ENCODE measurements at places on chromosomes 5 and 9.

DNA sequence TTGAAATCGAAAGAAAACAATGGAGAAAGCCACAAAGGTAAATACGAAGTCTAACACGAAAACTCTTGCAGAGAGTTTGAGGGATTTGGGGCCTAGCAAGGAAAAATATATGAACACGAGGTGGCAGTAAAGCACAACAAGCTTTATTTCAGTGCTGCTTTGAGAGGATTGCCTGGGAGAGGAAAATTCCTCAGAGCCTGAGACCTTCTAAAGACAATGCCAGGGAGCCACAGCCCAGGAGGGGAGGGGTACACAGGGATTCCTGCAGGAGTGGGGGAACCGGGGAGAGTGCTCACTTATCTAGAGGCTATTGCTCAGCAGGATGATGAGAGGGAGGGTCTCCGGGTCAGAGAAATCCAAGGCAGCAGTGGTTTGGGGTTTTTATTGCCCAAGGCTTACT is 134.9 kb upstream of the ADCY2 start:
- DNase-seq = no peak

GRCh38 chr5:56512313-56512996 is 279.3 kb upstream of the ANKRD55 start:
- DNase-seq = no peak

- DNase-seq = no peak
These were observed 6.7 kb upstream of the MTMR12 start for GRCh38 chr5:32319392-32319791.

DNA sequence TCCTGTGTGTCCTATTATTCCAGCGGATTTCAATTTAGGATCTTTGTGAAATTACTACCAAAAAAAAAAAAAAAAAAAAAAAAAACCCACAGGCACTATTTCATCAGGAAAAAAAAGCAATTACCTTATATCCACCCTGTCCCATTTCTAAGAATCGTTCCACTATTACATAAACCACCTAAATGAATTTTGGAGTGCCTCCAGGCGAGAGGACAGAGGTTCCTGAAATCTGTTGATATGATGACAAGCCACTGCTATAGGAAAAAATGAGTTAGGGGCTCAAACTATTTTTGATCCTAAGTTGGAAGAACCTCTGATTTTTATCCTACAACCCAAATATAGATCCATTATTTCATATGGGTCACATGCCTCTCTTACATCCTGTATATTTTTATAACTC is 177.9 kb downstream of the GNAQ start:
- DNase-seq = no peak

DNA sequence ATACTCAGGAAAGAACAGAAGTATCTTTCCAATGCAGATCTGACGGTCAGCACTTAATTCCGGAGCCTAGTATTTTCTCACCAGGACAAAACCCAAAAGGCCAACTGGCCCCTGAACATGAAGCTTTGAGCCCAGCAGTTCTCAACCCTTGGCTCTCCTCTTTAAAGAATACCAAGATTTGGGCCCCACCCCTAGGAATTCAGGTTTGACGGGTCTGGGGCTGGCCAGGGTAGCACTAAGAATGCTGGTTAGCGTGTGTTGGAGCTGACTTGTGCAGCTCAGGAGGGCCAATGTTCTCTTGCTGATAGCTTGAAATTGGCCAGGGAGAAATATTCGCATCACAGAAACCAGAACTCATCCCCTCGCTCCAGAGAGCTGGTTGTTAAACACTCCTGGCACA is 88.3 kb upstream of the PTCH1 start:
- no peak for DNase-seq

DNA sequence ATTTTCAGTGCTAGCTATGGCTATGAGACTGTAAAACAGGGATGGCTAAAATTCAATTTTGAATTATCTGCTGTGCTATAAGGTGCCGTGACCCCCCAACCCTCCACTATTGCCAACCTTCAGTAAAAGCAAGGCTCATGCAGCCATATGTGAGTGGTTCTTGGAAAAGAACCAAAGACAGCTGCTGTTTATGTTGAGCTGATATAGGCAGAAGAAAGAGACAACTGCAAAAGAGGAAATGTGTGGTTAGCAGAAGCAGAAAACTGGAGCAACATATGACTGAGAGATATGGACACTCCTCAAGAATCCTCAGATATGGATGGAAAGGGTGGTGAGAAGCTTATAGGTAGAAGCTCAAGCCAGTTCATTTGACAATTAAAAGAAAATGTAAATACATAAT is 200.3 kb downstream of the TLE1 start:
- DNase-seq = no peak

DNA sequence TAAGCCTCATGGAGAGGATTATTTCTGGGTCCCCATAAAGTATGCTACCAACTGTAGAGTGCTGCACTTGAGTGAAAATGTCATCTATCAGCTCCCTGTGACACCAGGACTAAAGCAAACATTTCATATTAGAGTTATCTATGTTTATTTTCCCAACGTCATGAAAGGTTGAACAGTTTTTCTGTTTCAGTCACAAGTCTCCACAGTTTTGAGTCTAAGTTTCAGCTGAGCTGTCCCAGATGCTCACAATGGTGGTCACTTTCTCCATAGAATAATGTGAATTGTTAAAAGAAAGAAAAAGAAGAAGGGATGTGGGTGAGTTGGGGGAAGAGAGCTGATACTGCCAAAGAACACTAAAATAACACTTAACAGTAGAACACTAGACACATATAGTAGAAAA is 126.3 kb upstream of the C9orf72 start:
- no peak for DNase-seq

DNA sequence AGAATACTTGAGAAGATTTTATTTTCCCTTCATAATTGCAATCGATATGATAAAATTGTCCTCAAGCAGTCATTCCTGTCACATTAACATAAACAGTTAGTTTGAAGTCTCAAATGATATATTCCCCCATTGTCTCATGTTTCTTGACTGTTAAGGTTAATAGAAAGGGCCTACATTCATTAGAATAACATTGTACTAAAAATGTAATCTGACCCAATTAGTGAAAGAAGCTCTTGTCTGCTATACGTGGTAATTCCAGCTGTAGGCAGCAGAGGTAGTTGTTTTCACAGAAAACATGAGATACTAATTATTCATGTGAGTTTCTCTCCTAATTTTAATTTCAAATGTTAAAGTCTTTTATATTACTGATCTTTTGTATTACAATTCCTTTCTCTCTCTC is 25.9 kb upstream of the AP3B1 start:
- DNase-seq = no peak

DNA sequence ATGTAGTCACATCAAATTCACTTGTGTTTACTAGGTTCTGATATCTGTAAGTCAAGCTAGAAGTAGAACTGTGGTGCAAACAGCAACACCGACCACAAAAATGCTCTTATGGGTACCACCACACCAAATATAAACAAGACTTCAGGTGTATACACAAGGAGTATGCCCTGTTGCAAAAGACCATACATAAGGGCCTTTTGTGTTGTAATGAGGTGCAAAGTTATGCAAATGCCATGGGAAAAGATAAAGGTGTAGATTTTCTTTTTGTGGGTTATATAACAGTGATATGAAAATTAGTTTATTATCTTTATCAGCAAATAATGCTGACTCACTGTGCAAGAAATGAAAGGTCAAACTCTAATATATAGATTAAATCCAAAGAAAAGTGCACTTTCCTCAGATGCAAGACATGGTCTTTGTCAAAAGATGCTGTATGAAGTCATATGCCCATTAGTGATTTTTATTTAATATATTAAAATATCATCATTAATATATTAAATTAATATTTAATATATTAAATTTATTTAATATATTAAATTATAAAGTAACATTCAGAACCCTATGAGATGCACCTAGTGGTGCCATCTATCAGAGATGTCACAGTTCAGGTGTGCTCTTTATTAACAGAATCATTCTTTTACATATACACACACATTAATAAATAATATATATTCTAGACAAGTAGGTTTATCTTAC is 26.7 kb upstream of the ALDH1A1 start:
- no peak for DNase-seq

- peak; percentile 83 for DNase-seq
These were observed 482.7 kb upstream of the CD180 start for GRCh38 chr5:67679184-67679841.

- no peak for DNase-seq
These were observed 10.3 kb upstream of the CARD19 start for GRCh38 chr9:93085676-93086075.

DNA sequence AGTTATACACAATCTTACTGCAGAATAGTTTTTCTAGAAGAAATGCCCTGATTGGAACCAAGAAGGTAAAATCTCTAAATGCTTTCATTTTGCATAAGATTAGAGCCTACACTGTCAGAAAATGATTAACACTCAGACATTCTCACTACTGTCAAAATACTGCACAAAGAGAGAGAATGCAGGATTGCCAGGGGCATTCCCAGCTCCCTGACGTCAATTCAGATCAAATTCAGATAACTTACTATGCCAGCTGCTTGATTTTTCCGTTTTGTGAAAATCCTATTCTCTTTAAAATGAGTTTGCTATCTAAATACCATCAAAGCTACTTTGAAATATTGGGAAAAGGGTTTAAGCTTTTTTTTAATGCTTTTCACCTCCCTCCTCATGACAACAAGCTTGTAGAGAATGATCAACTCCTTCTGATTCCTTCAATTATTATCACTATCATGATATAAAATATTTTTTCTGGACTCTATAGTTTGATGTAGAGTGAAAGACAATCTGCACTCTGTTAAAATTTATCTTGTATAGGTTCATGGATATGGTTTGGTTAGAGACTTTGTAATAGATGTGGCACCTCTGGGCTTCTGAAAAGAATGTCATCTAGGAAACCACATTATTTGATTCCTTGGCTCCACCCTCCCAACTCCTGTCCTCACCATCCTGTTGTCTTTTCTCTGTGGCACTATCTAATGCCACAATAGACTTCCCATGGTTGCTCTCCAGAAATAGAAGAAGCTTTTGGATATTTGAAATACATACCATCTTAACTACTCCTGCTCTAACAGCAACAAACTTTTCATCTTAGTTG is 407.7 kb downstream of the PDE4D start:
- no peak for DNase-seq

- DNase-seq = no peak
These were observed 395.2 kb upstream of the IRX4 start for GRCh38 chr5:2277886-2278285.

DNA sequence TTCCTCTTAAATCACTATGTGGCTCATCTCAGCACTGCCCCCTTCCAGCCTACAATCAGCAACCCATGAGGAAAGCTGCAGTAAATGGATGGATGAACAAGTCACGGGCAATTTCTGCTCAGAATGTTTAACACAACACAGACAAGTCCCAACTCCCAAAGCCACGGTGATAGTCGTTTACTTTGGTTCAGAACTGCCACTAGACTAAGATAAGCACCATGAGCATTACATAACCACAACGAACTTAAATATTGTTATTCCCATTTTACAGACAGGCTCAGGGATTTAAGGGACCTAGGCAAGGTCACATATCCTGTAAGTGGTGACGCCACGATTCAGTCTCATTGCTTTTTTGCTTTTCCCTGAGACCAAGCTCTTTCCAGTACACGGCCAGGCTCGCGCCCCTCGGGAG is 2.0 kb upstream of the SMIM27 start:
- no peak for DNase-seq

DNA sequence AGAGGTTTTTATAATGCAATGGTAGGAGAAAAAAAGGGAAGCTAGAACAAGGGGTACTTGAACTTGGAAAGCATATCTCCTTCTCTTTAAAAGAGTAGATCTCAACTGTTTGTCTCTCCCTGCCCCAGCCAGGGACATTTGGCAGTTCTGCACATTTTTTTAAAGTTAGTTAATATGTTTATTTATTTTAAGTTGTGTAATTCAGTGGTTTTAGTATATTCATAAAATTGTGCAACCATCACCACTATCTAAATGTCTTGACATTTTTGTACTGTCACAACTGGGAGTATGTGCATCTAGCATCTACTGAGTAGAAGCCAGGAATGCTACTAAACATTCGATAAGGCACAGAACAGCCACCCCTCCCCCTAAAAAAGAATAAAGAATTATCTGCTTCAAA is 103.5 kb upstream of the DPYSL3 start:
- no peak for DNase-seq

GRCh38 chr5:32190095-32190494 is 16.0 kb upstream of the GOLPH3 start:
- DNase-seq = no peak

DNA sequence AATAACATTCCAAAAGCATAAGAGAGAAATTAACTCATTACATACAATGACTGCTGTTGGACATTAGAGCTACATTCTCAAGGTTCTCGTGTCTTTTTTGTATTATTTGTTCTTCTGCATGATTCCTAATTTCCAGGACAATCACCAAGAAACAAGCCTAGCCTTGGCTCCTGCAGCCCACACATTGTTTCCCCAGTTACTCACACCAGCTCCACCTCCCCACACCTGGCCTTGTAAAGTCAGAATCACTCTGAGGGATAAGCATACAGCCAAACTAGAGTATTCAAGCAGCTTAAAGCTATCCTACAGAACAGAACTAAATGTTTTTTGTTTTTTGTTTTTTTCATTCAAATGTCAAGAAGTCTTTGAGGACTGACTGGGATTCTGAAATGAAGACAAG is 189.2 kb downstream of the HINT1 start:
- no peak for DNase-seq

DNA sequence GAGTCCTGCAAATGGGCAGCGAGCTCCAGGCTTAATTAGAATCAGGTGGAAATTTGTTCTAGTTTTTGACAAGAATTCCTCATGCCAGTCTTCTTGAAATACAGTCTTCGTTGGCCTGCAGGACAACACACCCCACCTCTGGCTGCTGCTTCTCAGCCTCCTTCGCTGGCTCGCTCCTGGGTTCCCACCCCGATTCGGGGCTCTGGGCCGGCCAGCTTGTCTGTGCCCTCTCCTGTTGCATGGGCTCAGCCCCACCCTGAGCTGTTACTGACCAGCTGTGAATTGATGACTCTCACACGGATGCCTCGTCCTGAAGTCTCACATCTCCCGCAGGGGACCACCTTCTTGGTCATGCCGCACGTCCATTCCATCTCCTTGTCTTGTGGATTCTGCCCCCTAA is 21.0 kb downstream of the PSD2 start:
- no peak for DNase-seq

GRCh38 chr9:20321423-20322082 is 300.7 kb downstream of the MLLT3 start:
- DNase-seq = no peak

GRCh38 chr5:362978-363765 is 41.7 kb downstream of the AHRR start:
- DNase-seq = no peak

GRCh38 chr5:118293378-118293777 is 695.0 kb downstream of the DTWD2 start:
- DNase-seq = no peak

DNA sequence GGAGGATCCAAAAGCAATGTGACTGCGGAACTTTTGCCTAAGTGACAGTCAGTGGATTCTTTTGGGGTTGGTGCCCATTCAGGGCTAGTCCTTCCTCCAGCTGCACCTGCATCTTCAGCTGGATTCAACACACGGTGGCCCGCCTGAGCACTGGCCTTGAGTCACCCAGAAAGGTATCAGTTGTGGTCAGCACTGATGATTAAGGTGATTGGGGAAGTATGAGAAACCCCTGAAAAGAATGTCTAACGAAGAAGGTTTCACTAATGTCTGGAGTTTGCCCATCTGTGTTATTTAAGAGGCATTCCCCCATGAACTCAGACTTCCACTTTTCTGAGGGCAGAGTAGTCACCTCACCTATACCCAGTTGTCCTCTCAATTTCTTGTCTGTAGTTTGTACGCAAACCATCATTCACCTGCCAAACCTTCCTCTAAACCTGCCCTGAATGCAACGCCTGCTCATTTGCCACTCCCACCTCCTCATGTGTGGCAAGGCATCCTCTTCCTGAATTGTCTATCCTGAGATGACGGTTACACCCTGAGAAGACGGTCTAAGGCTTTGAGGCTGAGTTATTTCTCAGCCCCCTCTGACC is 27.2 kb downstream of the CSF2 start:
- no peak for DNase-seq

- no peak for DNase-seq
These were observed 565.4 kb downstream of the TLR4 start for GRCh38 chr9:118269623-118270022.

All from cerebellar nuclear complex (tissue), 1 donor.